Frontal cortex (tissue), 4 donors: ENCODE measurements at places on chromosomes 5 and 9.
A peak's percentile ranks its signal among the peaks of the same experiment; 100 is the strongest.

- DNase-seq, result no peak
Measured at GRCh38 chr5:141519605-141520565, 31.0 kb downstream of the PCDHGC5 start.

- DNase-seq, result no peak
Measured at GRCh38 chr9:89941875-89942274, 337.1 kb downstream of the GADD45G start.

DNA sequence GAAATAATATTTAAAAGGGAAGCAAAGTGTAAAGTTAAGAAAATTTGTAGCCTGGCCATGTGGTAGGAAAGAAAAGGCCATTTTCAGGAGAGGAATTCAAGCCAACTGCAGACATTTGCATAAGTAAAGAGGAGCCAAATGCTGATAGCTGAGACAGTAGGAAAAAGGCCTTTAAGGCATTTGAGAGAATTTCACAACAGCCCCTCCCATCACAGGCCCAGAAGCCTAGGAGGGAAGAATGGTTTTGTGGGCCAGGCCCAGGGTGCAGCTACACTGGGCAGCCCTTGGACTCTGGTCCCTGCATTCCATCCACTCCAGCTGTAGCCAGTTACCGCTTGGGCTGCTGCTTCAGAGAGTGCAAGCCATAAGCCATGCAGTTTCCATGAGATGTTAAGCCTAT is 1556.8 kb downstream of the EFNA5 start:
- DNase-seq, result no peak

GRCh38 chr9:31916591-31917241 is 467.7 kb upstream of the ACO1 start:
- DNase-seq, result no peak

- no peak for DNase-seq
Measured at GRCh38 chr5:135426102-135427082, 20.8 kb downstream of the DCANP1 start.

DNA sequence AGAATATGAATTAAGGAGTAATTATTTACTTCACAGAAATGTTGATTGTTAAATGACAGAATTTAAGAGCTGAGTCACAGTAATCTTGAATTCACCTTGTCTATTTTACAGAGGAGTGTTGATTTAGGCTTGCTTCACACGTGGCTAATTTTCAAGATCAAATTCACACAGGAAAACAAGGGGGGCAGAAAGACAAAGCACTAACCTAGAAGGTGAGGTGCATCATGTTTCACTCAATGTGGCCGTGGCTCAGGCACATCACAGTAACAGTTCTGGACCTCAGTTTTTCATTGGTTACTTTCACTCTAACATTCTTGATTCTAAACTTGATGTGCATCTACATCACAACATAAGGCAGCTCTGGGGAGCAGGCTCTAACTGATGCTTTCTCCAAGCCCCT is 69.6 kb upstream of the GNAQ start:
- DNase-seq, result no peak

DNA sequence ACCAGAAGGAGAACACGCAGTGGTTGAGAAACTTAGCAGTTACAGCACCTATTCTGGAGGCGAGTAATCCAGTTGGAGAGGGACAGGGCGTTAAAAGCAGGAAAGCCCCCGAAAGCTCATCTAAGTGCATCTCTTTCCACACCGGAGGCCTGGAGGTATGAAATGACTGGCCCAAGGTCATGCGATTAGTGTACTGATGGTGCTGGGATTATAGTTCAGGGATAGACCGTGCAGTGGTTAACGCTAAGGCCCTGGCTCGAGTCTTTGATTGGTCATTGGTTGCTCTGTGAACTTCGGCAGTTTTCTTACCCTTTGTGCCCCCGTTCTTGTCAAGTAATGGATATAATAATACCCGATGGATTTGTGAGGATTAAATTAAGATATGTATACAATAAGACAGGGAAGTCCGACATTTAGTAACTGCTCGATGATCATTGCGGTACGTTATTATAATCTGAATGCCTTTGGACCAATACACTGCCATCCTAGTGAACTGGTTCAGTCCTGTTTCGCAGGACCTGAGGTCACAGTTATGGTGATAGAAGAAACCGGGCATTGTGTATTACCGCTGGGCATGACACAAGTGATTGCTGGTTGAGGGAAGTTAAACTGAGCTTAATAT is 960 bp downstream of the CANX start:
- DNase-seq, result peak; percentile 28

DNA sequence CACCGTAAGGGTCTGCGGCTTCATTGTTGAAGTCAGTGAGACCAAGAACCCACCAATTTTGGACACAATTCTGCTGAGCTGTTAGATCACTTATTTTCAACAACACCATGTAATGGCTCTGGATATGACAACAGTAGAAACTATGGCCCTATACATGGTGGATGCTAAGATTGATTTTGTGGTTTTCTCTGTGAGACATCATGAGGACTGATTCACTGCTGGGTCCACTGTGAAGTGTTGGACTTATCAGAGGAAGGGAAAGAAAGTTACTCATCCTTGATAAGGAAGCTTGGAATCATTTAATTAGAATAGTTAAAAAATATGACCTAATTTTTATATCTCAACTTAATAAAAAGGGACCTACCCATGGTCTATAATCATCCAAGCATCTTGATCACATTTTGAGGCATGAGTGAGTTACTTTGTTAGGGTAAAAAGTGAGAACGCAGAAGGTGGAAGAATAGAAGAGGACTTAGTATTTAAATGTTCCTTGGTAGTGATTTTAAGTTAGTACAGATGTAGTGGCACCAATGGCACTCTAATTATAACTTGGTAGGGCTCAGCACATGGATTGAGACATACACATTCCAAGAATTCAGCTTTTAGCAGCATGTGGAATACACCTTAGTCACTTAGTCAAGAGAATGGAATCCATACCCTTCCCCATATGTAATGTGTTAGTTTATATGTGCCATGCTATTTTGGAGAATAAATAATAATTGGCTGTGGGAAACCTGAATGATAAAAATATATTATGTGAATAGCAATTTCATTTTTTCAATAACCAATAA is 123.5 kb upstream of the CD180 start:
- no peak for DNase-seq

DNA sequence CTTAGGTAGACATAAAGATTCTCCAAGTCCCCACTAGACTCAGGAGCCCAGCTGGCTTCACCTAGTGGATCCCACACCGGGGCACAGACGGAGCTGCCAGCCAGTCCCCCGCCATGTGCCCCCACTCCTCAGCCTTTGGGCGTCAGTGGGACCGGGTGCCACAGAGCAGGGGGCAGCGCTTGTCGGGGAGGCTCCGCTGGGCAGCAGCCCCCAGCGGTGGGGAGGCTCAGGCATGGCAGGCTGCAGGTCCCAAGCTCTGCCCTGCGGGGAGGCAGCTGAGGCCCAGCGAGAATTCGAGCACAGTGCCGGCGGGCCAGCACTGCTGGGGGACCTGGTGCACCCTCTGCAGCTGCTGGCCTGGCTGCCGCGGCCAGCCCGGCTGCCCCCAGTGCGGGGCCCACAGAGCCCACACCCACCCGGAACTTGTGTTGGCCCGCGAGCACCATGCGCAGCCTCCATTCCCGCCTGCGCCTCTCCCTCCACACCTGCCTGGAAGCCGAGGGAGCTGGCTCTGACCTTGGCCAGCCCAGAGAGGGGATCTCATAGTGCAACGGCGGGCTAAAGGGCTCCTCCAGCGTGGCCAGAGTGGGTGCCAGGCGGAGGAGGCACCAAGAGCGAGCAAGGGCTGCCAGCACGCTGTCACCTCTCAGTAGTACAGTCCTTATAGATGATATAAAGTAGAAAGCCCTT is 390.7 kb downstream of the PLK2 start:
- no peak for DNase-seq
